Esophagus squamous epithelium (tissue), 5 donors: ENCODE measurements at places on chromosomes 4 and X. TPM values are rescaled to one million over a fixed set of nuclear protein-coding genes. Genes with fewer than 3 reads are reported as not detected.

DNA sequence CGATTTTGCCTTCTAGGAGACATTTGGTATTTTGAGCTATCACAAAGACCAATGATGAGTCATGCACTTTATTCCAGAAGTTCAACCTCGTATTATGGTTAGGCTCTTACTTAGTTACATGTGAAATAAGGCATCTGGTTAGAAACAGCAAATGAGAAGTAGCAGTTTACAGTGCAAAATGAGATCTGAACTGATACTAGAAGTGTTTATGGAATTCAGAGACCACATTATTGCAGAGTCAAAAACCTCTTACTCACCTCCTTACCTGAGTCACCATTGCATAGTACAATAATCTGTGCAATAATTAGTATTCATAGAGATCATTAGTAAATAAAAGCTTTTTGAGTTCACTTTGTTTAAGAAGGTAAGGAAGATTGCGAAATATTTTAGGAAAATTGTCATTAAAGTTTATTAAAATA lies 38.7 kb downstream of the SEC24B start:
- no peaks in the 10 kb centered on the region for H3K36me3 ChIP-seq
- H3K4me3 ChIP-seq = no peak overlapping the region
- H3K27me3 ChIP-seq = no peaks in the 10 kb centered on the region
- no peak overlapping the region for H3K27ac ChIP-seq

GRCh38 chrX:27399146-27399456 lies 64.0 kb downstream of the PPP4R3C start:
- no peak overlapping the region for H3K27ac ChIP-seq
- H3K27me3 ChIP-seq = no peaks in the 10 kb centered on the region
- H3K4me1 ChIP-seq = no peaks in the 10 kb centered on the region

GRCh38 chrX:30538271-30538670 lies 39.3 kb downstream of the TASL start:
- DNase-seq = no peak
- H3K4me3 ChIP-seq = no peak overlapping the region
- no peaks in the 10 kb centered on the region for H3K4me1 ChIP-seq
- H3K27me3 ChIP-seq = no peaks in the 10 kb centered on the region

GRCh38 chr4:17197070-17197469 lies 298.6 kb upstream of the LDB2 start:
- H3K27me3 ChIP-seq = no peaks in the 10 kb centered on the region
- H3K36me3 ChIP-seq = no peaks in the 10 kb centered on the region
- DNase-seq = no peak
- H3K4me3 ChIP-seq = no peak overlapping the region
- no peak overlapping the region for H3K27ac ChIP-seq
- no peaks in the 10 kb centered on the region for H3K4me1 ChIP-seq

DNA sequence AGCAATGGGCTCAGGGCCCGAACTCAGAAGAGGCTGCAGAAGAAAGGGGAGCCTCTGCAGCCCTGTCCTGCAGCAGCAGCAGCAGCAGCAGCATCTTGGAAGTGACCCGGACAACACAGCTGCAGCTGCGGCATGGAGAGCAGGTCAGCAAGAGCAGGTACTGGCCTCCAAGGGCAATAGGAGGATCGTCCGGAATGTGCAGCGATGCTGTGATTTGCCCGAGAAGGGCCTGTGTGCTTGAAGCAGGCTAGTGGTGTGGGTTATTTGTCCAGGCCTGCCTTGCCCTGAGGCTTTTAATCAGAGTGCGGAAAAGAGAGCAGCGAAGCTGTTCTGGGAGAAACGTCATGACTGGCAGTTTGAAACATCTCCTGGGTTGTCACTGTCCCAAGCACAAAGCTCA lies 126.0 kb downstream of the F11 start:
- no peaks in the 10 kb centered on the region for H3K27me3 ChIP-seq
- no peak overlapping the region for H3K4me3 ChIP-seq
- no peak overlapping the region for H3K27ac ChIP-seq
- no peak for DNase-seq
- no peaks in the 10 kb centered on the region for H3K4me1 ChIP-seq

DNA sequence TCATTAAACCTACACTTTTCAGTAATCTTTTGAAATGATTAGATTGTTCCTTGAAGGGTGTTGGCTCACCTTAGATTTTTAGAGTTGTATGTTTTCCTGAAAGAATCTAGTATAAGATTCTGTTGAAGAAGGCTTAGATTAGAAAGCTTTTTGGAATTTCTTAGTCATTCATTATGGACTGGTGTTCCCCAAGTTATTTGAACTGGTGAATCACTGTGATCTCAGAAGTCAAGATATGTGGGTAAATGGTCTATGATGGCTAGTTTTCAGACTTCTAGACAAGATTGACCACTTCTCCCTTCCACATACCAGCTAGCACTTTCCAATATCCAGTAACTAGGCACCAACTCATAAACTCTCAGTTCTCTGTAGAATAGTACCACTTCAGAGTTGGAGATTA lies 138.1 kb downstream of the KDM6A start:
- no peak overlapping the region for H3K4me3 ChIP-seq
- H3K27me3 ChIP-seq = no peaks in the 10 kb centered on the region
- H3K27ac ChIP-seq = no peak overlapping the region

- H3K4me1 ChIP-seq = no peaks in the 10 kb centered on the region
- H3K4me3 ChIP-seq = no peak overlapping the region
- no peaks in the 10 kb centered on the region for H3K36me3 ChIP-seq
- no peak overlapping the region for H3K27ac ChIP-seq
- no peak for DNase-seq
Observed at GRCh38 chr4:100574607-100575006, 56.8 kb upstream of the EMCN start.

DNA sequence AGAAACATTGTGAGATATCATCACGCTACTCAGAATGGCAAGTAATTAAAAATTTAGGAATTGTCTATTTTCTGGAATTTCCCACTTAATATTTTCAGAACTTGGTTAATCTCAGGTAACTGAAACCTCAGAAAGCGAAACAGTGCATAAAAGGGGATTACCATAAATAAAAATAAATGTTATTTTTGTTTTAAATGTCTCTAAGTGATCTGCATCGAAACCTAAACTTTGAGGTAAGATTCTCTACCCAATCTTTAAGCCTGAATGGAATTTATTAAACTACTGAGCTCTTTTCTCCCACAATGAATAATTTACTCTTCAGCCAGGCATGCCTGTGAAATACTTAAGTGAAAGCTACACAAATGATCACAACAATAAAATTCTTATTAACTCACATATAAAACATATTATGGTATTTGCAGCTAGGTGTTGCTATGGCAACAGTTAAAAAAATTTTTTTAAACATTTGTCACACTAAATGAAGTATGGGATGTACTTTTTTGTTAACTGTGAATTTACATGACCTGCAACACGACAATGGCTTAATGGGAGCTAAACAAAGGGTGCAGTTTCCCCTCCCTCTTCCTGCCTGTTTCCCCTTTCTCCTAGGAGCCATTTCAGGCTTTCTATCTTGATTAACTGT lies 220.2 kb upstream of the PRPS2 start:
- no peaks in the 10 kb centered on the region for H3K4me1 ChIP-seq
- H3K27me3 ChIP-seq = no peaks in the 10 kb centered on the region
- DNase-seq = no peak
- H3K36me3 ChIP-seq = no peaks in the 10 kb centered on the region
- no peak overlapping the region for H3K4me3 ChIP-seq

DNA sequence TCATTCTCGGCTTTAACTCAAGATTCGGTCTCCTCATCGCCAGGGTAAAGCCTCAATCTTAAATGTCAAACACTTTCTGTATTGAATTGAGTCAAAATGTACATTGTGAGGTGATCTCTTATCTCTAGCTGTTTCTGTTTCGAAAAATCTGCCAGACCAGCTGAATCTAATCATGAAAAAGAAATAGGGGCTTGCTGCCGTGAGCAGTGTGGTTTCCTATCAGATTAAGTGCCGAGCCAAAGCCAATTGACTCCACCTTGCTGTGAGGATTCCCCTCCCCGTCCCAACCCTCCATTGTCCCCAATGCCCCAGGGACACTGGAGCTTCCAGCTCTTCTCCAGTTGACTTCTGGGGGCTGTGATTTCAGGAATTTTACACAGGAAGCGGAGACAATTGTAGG lies 12.5 kb upstream of the CRLF2 start:
- no peak overlapping the region for H3K27ac ChIP-seq
- no peaks in the 10 kb centered on the region for H3K4me1 ChIP-seq
- no peaks in the 10 kb centered on the region for H3K36me3 ChIP-seq
- no peak for DNase-seq

DNA sequence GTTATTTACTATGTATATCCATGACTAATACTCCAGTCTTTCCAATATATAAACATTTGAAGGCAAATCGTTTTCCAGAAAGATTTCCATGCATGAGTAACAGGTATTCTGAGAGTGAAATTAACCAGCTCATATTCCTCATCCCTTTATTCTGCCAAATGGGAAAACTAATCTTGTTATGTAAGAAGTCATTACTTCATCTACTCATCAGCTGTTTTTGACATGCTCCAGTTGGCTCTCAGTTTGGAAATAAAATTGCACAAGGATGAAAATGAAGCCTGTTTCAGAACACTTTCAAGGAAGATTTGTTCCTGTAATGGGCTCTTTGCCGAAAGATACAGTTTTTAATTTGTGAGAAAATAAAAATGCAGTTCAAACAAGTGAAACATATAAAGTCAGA lies 121.9 kb downstream of the KCTD8 start:
- H3K27ac ChIP-seq = no peak overlapping the region
- no peaks in the 10 kb centered on the region for H3K36me3 ChIP-seq
- no peaks in the 10 kb centered on the region for H3K4me1 ChIP-seq

- H3K4me1 ChIP-seq = peaks cover 29% of the 10 kb centered on the region
- no peaks in the 10 kb centered on the region for H3K36me3 ChIP-seq
- DNase-seq = no peak
- H3K27me3 ChIP-seq = no peaks in the 10 kb centered on the region
Observed at GRCh38 chrX:7112071-7112470, 35.4 kb upstream of the STS start.

DNA sequence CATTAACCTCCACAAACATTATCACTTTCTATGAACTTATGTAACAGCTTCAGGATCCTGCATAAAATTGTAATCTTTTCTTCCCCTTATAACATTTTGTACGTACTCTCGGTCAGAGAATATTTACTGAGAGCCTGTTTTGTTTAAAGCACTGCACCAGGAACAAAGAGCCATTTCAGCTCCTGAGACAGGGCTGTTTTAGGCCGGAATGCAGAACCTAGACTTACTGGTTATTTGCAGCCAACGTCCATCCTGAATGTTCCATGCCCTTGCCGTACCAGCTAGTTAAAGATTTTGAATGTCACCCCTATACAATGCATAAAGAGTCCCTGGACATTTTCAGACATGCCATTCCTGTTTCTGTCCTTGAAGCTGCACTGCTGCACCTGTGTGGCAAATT lies 248.8 kb downstream of the PCDH7 start:
- no peaks in the 10 kb centered on the region for H3K36me3 ChIP-seq
- H3K4me3 ChIP-seq = no peak overlapping the region
- no peaks in the 10 kb centered on the region for H3K27me3 ChIP-seq

DNA sequence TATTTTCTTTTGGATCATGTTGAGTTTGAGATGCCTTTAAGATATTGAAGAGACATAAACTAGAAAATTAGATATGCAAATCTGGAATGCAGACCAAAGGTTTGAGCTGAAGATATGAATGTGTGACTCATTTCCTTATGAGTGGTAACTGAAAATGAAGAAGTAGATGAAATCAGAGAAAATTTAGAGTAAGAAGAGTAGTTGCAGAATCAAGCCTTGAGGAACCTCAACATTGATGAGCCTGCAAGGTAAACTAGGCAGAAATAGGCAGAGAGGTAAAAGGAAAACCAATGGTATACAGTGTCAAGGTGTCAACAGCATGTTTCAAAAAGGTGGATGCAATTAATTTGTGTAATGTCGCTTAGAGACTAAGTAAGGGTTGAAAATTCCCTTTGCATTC lies 142.8 kb downstream of the MOSPD2 start:
- DNase-seq = no peak
- H3K4me1 ChIP-seq = no peaks in the 10 kb centered on the region
- no peak overlapping the region for H3K4me3 ChIP-seq
- no peak overlapping the region for H3K27ac ChIP-seq
- no peaks in the 10 kb centered on the region for H3K27me3 ChIP-seq

- no peak for DNase-seq
- no peaks in the 10 kb centered on the region for H3K4me1 ChIP-seq
- H3K27ac ChIP-seq = no peak overlapping the region
- peaks cover 81% of the 10 kb centered on the region for H3K27me3 ChIP-seq
- no peaks in the 10 kb centered on the region for H3K36me3 ChIP-seq
Observed at GRCh38 chr4:1492651-1493539, 86.7 kb upstream of the NKX1-1 start.

- H3K27ac ChIP-seq = no peak overlapping the region
- no peaks in the 10 kb centered on the region for H3K36me3 ChIP-seq
- DNase-seq = no peak
- no peaks in the 10 kb centered on the region for H3K27me3 ChIP-seq
Observed at GRCh38 chrX:2901367-2902036, 27.6 kb downstream of the ARSD start.

DNA sequence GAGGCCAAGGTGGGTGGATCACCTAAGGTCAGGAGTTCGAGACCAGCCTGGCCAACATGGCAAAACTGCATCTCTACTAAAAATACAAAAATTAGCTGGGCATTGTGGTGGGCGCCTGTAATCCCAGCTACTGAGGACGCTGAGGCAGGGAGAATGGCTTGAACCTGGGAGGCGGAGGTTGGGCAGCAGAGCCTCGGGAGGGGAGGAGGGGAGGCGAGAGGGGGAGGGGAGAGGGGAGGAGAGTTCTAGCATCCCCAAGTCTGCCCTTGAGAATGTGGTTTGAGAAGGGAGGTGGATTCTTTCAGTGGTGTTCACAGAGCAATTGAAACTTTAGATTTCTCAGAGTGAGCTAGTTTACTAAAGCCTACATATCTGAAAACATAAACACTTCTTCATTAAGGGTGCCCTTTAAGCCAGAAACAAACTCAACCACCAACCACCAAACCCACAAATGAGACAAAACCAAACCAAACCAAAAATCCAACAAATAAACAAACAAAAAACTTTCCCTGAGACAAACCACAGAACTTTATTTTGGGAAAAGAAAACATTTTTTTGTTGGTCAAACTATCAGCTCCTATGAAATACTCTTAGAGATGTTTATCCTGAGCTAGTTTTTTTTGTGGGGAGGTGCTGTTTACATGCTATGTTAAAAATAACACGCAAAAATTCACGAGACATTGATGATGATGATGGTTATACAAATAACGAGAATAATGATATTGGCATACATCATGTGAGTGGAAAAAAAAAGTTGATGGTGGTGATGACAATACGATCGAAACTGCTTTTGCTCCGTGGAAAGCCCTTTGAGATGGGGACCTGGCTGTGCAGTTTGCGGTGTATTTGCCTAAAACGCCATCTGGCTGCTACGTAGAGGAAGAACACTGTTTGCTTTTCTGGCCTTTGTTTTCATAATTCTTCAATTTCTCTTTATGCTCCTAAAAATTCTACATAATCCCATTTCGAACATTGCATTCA lies 98.2 kb upstream of the PRKX start:
- H3K27me3 ChIP-seq = no peaks in the 10 kb centered on the region
- DNase-seq = no peak
- H3K36me3 ChIP-seq = no peaks in the 10 kb centered on the region

NKX3-2 gene
- total RNA-seq = 0.19 TPM

RIBC1 gene
- 1.2 TPM for total RNA-seq

ARHGAP36 gene
- total RNA-seq = not detected

RNF212 gene
- 0.53 TPM for total RNA-seq

XK gene
- 2.2 TPM for total RNA-seq

SPANXC gene
- not detected for total RNA-seq

CSAG1 gene
- total RNA-seq = not detected

HSFX3 gene
- total RNA-seq = not detected

DUSP21 gene
- total RNA-seq = not detected

SPANXD gene
- not detected for total RNA-seq

ESX1 gene
- total RNA-seq = not detected

CLNK gene
- not detected for total RNA-seq

F8A2 gene
- total RNA-seq = not detected

FGF5 gene
- not detected for total RNA-seq
